Mesothelial cell of epicardium (in vitro differentiated cells): ENCODE measurements at places on chromosomes 16 and 17. TPM values are rescaled to one million over a fixed set of nuclear protein-coding genes. Genes with fewer than 3 reads are reported as not detected.

DPEP3 gene
- not detected in 3 replicates for total RNA-seq

DNA sequence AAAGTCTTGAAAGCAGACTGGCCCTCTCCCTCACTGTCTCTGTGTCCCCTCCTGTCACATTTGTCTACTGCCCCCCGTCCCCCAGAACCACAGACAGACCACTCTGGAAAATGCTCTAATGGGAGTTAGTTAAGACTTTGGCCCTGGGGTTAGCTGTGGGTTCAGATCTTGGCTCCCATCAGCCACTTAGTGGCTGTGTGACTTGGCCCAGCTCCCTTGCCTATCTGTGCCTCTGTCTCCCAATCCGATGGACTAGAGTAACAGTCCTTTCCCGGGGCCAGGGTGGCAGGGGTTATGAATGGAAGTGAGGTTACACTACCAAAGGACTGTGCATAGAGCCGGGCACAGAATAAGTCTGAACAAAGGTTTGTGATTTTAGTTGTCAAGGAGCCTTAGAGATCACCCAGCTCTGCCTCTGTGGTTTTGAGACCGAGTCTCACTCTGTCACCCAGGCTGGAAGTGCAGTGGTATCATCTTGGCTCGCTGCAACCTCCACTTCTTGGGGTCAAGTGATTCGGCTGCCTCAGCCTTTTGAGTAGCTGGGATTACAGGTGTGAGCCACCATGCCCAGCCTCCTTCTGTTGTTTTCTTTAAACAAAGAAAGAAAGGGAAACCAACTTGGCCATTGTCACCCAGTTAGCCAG lies 23.7 kb downstream of the PPL start:
- DNase-seq, result no peak

- no peak for DNase-seq
Observed at GRCh38 chr17:50288306-50288705, 14.0 kb downstream of the TMEM92 start.

DNA sequence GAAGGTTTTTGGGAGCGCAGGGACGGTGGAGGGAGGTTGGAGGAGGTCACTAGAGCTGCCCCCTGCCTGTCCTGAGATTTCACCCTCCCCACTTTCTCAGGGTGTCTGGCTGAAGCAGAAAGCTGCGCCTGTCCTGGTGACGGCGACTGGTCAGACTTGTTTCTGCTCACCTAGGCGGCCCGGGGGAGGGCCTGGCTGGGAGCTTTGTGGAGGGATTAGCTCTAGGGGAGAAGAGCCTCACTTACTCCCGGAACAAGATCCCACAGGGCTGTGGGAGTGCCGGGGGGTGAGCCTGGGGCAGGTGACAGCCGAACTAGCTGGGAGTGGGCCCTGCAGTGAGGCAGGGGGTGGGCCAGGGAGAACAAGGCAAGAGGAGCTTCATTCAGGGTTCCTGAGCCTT lies 11.5 kb downstream of the NHERF1 start:
- DNase-seq, result no peak

MMP2 gene
- total RNA-seq, result 383 to 396 TPM (median 385 TPM) in 3 replicates

DNA sequence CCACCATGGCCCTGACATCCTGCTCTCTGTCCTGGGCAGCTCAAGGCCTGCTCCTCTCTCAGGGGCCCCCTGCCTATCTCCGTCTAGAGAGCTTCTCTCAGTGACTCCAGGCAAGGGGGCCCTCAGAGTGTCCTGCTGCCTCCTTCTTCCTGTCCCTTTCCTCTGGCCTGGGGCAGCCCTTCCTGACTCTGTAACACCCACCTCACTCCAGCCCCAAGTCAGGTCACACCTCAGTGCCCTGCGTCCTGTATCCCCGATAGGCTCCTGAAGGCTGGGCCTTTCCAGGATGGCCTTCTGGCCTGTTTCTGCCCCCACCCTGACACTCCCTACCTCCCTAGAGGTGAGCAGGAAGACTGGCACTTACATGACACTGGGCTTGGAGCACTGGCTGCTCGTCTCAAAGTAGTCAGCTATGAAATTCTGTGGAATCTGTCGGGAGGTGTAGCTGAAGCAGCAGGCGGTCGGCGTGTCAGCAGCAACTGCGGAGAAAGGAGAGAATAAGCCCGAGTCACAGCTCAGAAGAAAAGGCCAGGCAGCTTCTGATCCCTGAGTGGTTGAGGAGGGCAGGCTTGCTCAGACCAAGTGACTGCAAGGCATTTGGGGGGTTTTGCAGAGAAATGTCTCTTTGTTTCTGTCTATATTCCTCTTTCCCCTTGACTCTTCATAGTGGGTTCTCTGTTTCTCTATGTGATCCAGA lies 976 bp downstream of the CCL3L1 start:
- DNase-seq, result no peak

LGALS9B gene
- not detected in 3 replicates for total RNA-seq
